ENCODE measurements at places on chromosomes 13 and 19. TPM values are rescaled to one million over a fixed set of nuclear protein-coding genes. Genes with fewer than 3 reads are reported as not detected.

- no peak overlapping the region for H3K4me3 ChIP-seq
- no peak for DNase-seq
- H3K27ac ChIP-seq, result no peak overlapping the region
- peaks cover 8% of the 10 kb centered on the region for H3K4me1 ChIP-seq
These were observed 2.5 kb upstream of the NR2C2AP start for GRCh38 chr19:19205416-19206410.

- no peaks in the 10 kb centered on the region for H3K4me1 ChIP-seq
- DNase-seq, result no peak
- no peaks in the 10 kb centered on the region for H3K27me3 ChIP-seq
- no peaks in the 10 kb centered on the region for H3K36me3 ChIP-seq
These were observed 49.6 kb downstream of the MYO9B start for GRCh38 chr19:17125062-17125727.

DNA sequence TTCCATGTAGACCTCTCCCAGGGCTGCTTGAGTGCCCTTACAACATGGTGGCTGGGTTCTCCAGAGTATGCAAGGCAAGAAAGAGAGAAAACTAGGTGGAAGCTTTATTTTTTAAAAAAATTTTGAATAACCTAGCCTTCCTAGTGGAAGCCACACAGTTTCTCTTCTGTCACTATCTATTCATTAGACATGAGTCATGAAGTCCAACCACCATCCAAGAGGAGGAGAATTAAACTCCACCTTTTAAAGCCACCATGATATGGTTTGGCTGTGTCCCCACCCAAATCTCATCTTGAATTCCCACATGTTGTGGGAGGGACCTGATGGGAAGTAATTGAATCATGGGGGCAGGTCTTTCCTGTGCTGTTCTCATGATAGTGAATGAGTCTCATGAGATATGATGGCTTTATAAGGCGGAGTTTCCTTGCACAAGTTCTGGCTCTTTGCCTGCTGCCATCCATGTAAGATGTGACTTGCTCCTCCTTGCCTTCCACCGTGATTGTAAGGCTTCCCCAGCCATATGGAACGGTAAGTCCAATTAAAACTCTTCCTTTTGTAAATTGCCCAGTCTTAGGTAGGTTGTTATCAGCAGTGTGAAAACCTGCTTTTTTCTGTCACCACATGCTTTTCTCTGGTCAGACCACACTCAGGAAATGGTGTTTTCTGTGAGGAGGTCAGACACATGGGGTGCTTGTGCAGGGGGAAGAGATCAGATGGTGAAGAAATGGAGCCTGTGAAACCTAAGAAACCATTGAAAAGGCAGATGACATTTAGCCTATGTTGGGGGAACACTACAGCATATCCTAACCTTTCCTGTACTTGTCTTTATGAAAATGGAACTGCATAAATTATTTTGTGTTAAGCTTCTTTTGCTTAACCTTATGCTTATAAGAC is 57.7 kb downstream of the ANKRD10 start:
- H3K36me3 ChIP-seq, result no peaks in the 10 kb centered on the region
- H3K4me3 ChIP-seq, result no peak overlapping the region
- no peaks in the 10 kb centered on the region for H3K27me3 ChIP-seq
- DNase-seq, result no peak

- H3K4me3 ChIP-seq, result no peak overlapping the region
- H3K4me1 ChIP-seq, result no peaks in the 10 kb centered on the region
- H3K27ac ChIP-seq, result no peak overlapping the region
- H3K36me3 ChIP-seq, result no peaks in the 10 kb centered on the region
- H3K27me3 ChIP-seq, result no peaks in the 10 kb centered on the region
- DNase-seq, result no peak
These were observed 99.6 kb upstream of the NBEA start for GRCh38 chr13:34842466-34842865.

C19orf67 gene
- not detected for total RNA-seq

- H3K4me1 ChIP-seq, result no peaks in the 10 kb centered on the region
- no peak overlapping the region for H3K4me3 ChIP-seq
- no peak overlapping the region for H3K27ac ChIP-seq
- H3K27me3 ChIP-seq, result no peaks in the 10 kb centered on the region
- H3K36me3 ChIP-seq, result no peaks in the 10 kb centered on the region
These were observed 897.0 kb downstream of the EFNB2 start for GRCh38 chr13:105638426-105638825.

TEX26 gene
- not detected for total RNA-seq

DNA sequence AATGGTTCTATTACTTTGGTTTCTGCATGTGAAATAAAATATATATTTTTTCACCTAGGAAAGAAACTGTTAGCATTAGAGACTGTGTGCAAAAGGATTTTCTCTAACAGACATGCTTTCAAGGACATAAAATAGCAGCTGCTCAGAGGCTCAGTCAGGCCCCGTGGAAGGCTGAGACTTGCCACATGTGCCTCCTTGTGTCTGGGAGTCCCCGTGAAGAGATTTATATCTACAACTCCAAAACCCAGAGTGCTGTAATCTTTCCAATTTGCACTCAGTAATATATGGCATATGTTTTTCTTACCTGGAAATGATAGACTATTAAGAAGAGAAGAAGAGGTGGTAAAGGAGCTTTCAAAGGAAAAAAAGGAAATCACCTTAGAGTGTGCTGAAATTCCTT is 371.6 kb upstream of the OBI1 start:
- H3K4me3 ChIP-seq, result no peak overlapping the region
- no peak for DNase-seq
- no peak overlapping the region for H3K27ac ChIP-seq
- H3K4me1 ChIP-seq, result no peaks in the 10 kb centered on the region

GRCh38 chr13:27792393-27793218 is at the start of gene GSX1:
Gene GSX1, plus strand, starts transcription at chr13:27792483. Its CDS starts 208 bp downstream, at chr13:27792691.
- H3K4me3 ChIP-seq, result no peak within 1 kb of the TSS
- H3K27ac ChIP-seq, result no peak within 1 kb of the TSS
- no peaks in the 10 kb centered on the region for H3K36me3 ChIP-seq
- H3K4me1 ChIP-seq, result peaks cover 6% of the 10 kb centered on the region
- peaks cover 86% of the 10 kb centered on the region for H3K27me3 ChIP-seq

GRCh38 chr19:11265785-11266236 is 3.5 kb upstream of the DOCK6 start:
- DNase-seq, result peak; percentile 66
- no peak overlapping the region for H3K4me3 ChIP-seq
- no peaks in the 10 kb centered on the region for H3K4me1 ChIP-seq
- H3K36me3 ChIP-seq, result no peaks in the 10 kb centered on the region
- no peak overlapping the region for H3K27ac ChIP-seq

DNA sequence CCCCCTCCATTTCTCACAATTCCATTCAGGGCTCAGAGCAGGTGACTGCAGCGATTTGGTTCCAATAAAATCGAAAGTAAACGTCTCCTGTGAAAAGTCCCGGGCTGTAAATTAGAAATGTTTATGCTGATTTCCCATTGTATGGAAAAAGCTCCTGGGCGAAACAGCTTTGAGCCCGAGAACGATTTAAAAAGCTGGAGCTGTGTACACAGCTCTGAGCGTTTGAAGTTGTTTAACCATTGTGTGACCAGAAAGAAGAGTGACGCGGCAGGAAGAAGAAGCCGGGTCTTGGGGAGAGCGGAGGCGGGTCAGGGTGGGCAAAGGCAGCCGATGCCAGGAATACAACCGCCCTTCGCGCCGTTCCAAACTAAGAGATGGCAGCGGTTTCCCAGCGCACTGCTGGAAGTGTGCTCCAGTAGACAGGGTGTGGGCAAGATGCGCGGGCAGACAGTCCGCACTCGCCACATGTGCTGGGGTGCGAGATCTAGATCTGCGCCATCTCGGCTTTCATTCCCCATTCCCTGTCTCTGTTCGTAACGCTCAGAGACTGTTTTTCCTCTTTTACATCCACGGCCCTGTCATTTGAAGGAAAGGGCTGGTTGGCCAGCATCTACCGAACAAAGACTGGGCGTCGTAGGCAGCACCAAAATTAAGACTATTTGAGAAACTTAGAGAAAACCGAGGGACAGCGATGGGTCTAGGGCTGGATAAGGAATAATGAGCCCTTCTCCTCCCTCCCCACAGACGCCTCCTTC is 960 bp upstream of the GSX1 start:
- H3K4me1 ChIP-seq, result peaks cover 6% of the 10 kb centered on the region
- H3K27ac ChIP-seq, result no peak overlapping the region
- no peaks in the 10 kb centered on the region for H3K36me3 ChIP-seq
- H3K27me3 ChIP-seq, result peaks cover 73% of the 10 kb centered on the region

- no peak overlapping the region for H3K4me3 ChIP-seq
- DNase-seq, result no peak
- H3K27ac ChIP-seq, result no peak overlapping the region
- H3K36me3 ChIP-seq, result peaks cover 6% of the 10 kb centered on the region
- no peaks in the 10 kb centered on the region for H3K4me1 ChIP-seq
- H3K27me3 ChIP-seq, result no peaks in the 10 kb centered on the region
These were observed 7.9 kb upstream of the UQCR11 start for GRCh38 chr19:1613146-1613545.

- H3K4me1 ChIP-seq, result no peaks in the 10 kb centered on the region
- H3K27ac ChIP-seq, result no peak overlapping the region
- H3K27me3 ChIP-seq, result no peaks in the 10 kb centered on the region
- H3K36me3 ChIP-seq, result no peaks in the 10 kb centered on the region
- DNase-seq, result no peak
These were observed 311.4 kb upstream of the MAB21L1 start for GRCh38 chr13:35787937-35788336.

GRCh38 chr13:97254816-97255215 is 32.7 kb downstream of the MBNL2 start:
- no peak for DNase-seq
- no peaks in the 10 kb centered on the region for H3K36me3 ChIP-seq

Data from prostate gland (tissue), 2 donors.